Activated T-cell treated with anti-CD3 and anti-CD28 coated beads, Interleukin-2, amount 50 U/mL, for 1 hour (primary cell): ENCODE measurements at places on chromosomes 12 and 14.

DNA sequence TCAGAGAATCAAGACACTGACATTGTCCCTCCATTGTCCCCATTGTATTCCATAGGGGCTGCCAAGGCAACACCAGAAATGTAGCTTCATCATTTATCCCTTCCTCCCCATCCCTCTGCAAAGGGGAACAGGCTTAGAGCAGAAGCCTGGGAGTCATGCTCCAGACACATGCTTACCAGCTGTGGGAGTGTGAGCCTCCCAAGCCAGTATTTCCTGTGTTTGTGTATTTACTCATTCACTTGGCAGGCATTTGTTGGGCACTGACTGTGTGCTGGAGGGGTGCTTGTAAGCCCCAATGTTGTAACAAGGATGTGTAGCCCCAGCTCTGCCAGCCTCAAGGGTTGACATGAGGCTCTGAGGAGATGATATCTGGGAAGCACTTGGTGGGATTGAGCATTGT lies 46.0 kb upstream of the TCL1A start:
- no peak for DNase-seq

GRCh38 chr12:31742891-31743290 lies 14.1 kb upstream of the AMN1 start:
- DNase-seq: no peak

DNA sequence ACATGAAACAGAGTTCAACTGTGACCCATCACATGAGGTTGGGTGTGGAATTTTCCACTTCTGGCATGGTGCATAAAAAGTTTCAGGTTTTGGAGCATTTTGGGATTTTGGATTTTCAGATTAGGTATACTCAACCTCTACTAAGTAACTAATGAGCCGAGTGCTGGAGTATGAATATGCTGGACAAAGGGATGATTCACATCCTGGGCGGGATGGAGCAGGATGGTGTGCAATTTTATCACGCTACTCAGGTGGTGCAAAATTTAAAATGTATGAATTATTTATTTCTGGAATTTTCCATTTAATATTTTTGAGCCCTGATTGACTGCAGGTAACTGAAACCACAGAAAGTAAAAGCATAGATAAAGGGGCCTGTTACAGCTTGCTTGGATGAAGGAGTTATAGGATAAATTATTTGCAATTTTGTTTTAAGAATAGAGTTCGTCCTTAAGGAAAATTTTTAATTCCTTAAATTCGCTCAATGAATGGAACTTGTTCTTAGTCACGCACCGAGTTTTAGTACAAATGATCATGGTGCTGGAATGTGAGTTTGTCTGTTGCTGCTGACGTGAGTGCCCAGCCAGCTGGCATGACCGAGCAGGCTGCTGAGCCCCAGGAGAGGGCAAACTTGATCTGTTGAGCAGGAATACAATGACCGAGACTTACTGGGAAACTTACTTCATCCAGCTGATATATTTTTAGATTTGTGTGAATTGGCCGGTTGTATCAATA lies 176.3 kb downstream of the ESR2 start:
- no peak for DNase-seq

DNA sequence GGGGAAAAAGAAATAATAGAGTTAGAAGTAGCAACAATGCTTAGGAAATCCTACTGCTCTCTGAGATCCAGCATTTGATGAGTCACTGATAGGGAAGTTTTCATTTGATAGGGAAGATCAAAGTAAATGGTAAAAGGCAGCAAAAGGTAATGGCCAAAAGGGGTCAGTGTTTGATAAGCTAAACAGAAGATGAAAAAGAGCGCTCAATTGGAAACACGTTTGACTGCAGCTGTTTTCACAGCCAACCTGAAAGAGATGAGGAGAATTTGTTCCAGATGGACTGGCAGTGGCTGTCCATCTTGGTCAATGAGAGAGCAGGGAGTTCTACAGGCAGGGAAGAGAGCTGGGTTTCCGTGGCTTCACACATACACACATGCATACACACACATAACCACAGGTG lies 264.2 kb downstream of the TMEM132C start:
- no peak for DNase-seq

- no peak for DNase-seq
These were observed 24.6 kb downstream of the ZNF26 start for GRCh38 chr12:133010657-133011297.

DNA sequence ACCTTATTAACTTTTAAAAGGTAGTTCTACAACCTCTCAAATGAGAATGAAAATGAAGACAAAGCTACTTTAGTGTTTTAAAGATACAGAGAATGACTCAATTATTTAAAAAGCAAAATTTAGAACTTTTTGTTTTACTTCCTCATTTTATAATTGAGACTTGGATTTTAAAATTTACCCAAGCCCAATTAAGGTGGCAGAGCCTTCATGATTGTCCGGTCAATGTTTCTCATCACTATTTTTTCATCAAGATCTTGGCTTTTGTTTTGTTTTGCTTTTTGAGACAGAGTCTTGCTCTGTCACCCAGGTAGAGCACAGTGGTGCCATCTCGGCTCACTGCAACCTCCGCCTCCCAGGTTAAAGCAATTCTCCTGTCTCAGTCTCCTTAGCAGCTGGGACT lies 32.7 kb downstream of the PPP4R3A start:
- no peak for DNase-seq

DNA sequence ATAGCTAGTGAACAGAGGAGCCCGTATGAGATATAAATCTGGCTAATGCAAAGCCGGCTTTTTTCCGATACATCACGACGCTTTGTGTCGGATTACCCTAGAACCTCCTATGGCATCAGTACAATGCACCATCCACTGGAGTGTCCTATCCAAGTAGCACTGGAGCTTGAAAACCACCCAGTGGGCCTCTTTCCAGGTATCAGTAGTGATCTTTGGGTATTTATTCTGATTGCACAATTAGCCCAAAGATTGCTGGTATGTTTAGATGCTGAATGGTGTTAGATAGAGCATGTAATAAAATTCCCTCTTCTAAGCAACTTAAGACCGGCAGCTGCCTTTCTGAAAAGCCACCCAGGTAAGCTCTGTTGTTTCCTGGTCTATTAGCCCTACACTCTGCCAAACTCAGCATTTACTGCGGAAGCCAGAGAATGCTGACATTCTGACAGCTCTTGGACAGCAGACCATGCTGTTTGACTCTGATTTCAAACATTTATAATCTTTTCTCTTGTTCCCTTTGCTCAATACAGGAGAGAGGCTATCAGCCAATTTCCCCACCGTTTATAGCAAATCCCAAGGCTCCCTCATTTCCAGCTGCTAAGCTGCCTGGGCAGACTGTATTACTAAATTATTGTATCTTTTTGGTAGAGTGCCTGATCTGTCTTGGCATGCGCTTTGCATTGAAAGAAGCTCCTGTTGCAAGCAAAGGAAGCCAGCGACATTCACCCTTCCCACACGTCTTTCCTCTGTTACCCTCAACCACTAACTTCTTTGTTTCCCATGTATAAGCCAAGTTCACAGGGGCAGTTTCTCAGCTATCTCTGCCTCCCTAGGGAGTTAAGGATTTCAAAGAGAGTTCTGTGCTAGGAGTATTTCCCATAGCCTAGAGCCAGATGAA lies 388.3 kb upstream of the GARIN6 start:
- no peak for DNase-seq
